Cerebellum (tissue), 4 donors: ENCODE measurements at places on chromosomes 11 and 22. TPM values are rescaled to one million over a fixed set of nuclear protein-coding genes. Genes with fewer than 3 reads are reported as not detected.

- DNase-seq, result no peak
Measured at GRCh38 chr11:61602775-61603569, 22.1 kb upstream of the SYT7 start.

- DNase-seq, result no peak
Measured at GRCh38 chr22:20463324-20464095, 25.9 kb upstream of the SCARF2 start.

The SYT12 gene
- 3.8 TPM for total RNA-seq

The MS4A6A gene
- 3.3 TPM for total RNA-seq
